Kidney capillary endothelial cell (primary cell): ENCODE measurements at places on chromosomes 16 and 17.

- DNase-seq, result no peak
These were observed 148.8 kb downstream of the ENGASE start for GRCh38 chr17:79223471-79223870.

DNA sequence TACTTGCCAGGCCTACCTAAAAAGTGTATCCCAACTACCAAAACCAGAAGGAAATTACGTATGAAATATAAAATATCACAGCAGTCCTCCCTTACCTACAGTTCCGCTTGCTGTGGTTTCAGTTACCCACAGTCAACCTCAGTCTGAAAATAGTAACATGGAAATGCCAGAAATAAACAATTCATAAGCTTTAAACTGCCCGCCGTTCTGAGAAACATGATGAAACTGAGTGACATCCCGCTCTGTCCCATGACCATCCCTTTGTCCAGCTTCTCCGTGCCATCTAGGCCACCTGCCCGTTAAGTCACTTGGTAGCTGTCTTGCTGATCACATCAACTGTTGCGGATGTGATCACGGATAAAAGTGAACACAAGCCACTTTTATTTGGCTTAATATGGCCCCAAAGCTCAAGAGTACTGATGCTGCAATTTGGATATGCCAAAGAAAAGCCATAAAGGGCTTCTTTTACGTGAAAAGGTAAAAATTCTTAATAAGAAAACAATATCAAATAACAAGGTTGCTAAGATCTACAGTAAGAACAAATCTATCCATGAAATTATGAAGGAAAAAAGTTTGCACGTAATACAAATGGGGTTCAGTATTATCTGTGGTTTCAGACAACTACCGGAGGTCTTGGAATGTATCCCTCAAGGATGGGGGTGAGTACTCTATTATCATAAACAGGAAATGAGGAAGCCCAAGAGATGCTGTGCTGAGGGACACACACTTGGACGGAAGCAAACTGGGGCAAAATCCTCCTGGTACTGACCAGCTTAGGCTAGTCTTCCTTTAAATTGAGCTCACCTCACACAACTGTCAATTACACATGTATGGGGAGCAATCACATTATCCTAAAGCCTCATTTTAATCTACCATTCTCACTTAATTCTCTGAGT is 8.2 kb downstream of the USP22 start:
- DNase-seq, result no peak

- DNase-seq, result no peak
These were observed 18.4 kb downstream of the PIMREG start for GRCh38 chr17:6462692-6463091.

- no peak for DNase-seq
These were observed 28.6 kb downstream of the EPN2 start for GRCh38 chr17:19265755-19266154.

- no peak for DNase-seq
These were observed 21.1 kb downstream of the CES1 start for GRCh38 chr16:55811811-55812210.

DNA sequence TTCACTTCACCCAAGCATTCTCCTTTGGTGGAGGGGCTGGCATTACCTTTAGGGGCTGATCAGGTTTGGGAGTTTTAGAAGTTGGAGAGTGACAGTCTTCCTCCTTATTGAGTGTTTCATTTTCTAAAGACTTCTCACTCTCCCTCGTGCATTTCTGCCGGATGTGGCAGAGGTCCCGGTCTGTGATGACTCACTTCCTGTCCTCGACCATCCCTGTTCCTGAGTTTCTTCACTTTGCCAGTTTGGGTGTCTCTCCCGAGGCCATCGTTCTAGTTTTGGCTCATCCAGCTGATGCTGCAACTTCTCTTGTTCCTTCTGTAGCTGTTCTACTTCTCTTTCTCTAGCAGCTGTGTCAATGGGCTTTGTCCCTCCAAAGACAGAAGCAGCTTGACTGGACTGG is 104.3 kb downstream of the PHKB start:
- DNase-seq, result peak; percentile 7

DNA sequence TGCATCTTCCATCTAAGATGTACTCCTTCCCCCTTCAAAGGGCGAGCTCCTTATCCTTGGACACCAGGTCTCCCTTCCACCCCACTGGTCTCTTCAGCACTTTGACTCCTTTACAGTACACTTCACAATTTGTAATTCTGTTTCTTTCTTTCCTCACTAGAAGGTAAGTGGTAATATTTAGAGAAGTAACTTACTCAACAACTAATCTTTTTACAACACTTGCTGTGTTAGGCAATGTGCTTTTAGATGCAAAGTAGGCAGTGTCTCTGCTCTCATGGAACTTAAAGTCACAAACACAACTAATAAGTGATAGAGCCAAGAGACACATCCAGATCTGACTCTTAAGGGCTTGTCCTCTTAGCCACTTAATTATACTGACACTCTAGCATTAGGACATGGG is 6.4 kb downstream of the SIAH1 start:
- no peak for DNase-seq

- no peak for DNase-seq
These were observed 375.9 kb downstream of the UTP18 start for GRCh38 chr17:51636291-51636690.

- DNase-seq, result no peak
These were observed 1.3 kb downstream of the SERPINF1 start for GRCh38 chr17:1762901-1763898.

DNA sequence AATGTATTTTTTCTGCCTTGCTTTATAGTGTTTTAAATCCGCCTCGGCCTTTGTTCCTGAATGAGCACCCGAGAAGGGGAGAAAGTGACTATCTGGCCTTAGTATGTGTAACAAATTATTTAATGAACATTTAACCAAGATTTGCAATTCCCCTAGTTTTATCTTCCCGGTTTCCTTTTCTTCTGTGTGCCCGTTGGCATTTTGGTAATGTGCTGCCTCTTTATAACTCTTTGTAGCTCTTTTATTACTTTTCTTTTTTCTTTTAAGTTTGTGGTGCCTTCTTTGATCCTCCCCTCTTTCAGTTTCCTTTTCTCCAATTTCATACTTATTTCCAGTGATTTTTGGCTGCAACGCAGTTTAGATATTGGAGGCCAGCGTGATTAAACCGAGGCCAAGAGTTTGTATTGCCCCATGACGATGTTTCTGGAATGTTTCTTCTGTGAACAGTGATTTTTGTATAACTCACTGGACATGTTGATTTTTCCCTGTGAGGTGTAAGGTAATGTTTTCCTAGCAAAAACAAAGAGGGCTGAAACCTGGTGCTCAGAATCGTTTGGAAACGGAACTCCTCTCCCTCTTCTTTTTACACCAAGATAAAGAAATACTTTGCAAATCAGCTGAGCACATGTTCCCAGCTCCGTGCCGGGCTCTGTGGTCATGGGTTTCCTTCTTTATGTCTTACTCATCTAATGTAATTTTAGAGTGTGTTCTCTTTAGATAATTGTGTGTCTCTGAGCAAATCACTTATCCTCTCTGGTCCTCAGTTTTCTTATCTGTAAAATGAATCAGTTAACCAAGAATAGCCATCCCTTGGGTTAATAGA is 344.3 kb downstream of the WWOX start:
- no peak for DNase-seq

GRCh38 chr17:33661975-33662374 is 368.9 kb upstream of the ASIC2 start:
- no peak for DNase-seq

GRCh38 chr16:81646561-81646960 is 132.5 kb upstream of the PLCG2 start:
- DNase-seq, result no peak

GRCh38 chr16:84940670-84941551 is 70.4 kb downstream of the ZDHHC7 start:
- DNase-seq, result no peak

- DNase-seq, result no peak
These were observed 11.7 kb downstream of the PAM16 start for GRCh38 chr16:4339455-4339854.

GRCh38 chr16:11229906-11230305 is 26.1 kb downstream of the SOCS1 start:
- DNase-seq, result no peak

DNA sequence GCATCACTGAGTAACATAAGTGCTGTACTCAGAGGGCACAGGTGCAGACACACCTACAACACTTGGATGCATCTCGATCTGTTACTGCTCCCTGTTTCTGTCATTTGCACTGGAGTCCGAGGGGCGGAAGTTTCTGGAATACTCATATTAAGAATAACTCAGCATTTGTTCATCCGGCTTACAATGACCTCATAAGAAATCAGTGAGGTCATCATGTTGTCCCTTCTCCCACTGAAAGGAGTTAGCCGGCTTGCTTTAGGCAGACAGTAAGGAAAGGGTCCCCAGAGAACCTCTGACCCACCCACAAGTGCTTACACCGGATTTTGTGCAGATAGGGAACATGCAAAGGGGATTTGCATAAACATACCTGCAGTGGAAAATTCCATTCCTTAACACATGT is 344.7 kb downstream of the HAPSTR1 start:
- no peak for DNase-seq

GRCh38 chr16:47725188-47725695 is 264.1 kb downstream of the PHKB start:
- DNase-seq, result no peak

GRCh38 chr17:34391241-34391640 is 28.2 kb upstream of the CCL1 start:
- DNase-seq, result no peak

DNA sequence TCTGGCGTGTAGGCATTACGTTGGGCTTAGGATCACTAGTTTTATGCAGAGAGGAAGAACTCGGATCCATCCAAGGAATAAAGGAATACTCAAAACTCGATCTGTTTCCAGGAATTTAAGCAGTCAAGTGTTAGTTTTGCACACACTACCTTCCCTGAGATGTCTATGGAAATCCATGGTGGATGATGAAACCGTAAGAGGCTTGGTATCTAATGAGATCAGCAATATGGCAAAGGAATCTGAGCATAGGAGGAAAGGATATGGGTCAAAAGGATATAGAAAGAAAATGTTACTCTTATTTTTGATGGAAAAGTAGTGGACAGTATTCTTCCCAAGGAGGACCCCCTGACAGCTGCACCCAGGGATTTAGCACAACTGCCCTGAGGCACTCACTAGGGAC is 59.6 kb downstream of the SMG6 start:
- DNase-seq, result no peak

- DNase-seq, result no peak
These were observed 424.5 kb upstream of the CDH11 start for GRCh38 chr16:65546353-65546791.

GRCh38 chr17:38464723-38465390 is 36.6 kb downstream of the ARHGAP23 start:
- DNase-seq, result no peak

GRCh38 chr16:22217890-22218730 is 12.0 kb downstream of the EEF2K start:
- DNase-seq, result no peak

GRCh38 chr17:39284685-39285084 is 58.9 kb upstream of the STAC2 start:
- no peak for DNase-seq

GRCh38 chr16:66229651-66230050 is 136.8 kb upstream of the CDH5 start:
- DNase-seq, result no peak

DNA sequence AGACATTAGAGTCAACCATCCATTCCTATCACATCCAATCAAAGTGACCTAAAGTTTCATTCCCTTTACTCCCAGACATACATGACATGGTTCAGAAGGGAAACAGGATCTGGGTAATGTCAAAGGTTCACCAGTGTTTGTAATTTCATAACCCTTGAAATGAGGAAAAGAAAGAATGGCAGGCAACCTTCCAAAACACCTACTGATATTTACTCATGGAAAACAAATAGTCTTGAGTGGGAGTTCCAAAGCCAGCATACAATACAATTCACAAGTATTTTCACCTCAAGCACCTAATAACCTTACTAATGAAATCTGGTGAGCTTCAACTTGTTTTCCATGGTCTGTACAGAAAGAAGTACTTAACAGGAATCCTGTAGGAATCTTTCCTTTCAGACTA is 72.5 kb upstream of the AXIN2 start:
- no peak for DNase-seq
